ENCODE measurements at places on chromosomes 16 and 17.
A peak's percentile ranks its signal among the peaks of the same experiment; 100 is the strongest.

- DNase-seq: no peak
Observed at GRCh38 chr17:17711641-17712162, 30.4 kb downstream of the RAI1 start.

- peak; percentile 74 for DNase-seq
Observed at GRCh38 chr17:76772842-76773525, 35.1 kb downstream of the MFSD11 start.

GRCh38 chr17:9958586-9959281 is 53.7 kb upstream of the RCVRN start:
- no peak for DNase-seq

DNA sequence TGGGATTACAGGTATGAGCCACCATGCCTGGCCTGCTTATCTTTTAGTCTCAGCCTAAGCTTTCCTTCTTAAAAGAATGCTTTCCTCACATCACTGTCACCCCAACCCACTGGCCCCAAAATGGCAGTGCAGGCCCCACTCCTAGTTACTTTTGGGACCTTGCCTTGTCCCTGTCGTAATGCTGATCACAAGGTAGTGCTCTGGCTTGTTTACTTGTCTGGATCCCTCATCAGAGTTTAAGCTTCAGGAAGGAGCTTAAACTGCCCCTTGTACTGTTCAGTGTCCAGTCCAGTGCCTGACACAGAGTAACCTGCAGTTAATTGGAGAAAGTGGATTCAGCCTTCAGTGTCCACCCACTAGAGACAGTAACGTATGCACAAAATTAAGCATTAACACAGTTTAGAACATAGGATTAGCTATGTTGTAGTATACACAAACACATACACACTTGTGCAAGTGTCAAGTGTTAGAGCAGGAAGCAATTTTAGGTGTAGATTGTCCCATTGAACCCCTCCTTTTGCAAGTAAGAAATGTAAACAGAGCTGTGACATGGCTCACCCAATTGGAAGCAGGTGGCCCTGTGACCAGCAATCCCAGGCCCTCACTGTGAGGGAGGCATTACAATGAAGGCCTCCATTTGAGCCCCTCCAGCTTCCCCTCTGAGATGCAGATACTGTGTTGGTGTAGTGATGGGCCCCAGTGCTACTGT is 44.2 kb downstream of the LDHD start:
- no peak for DNase-seq

DNA sequence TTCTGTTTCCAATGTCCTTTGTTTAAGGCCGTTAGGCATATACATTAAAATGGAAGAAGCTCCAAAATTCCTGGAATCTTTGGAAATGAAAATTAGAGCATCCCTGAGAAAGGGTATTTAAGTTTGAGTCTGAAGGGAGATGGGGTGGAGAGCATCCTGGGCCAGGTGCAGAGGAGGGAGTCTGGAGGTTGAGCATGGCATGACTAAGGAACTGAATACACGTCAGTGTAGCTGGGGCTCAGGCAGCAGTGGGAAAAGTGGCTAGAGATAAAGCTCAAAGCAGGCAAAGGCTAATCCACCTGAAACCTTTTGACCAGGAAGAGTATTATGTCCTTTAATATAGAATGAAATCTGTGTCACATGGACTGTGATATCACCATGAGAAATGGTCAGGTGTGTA is 669.0 kb upstream of the RBFOX1 start:
- no peak for DNase-seq

DNA sequence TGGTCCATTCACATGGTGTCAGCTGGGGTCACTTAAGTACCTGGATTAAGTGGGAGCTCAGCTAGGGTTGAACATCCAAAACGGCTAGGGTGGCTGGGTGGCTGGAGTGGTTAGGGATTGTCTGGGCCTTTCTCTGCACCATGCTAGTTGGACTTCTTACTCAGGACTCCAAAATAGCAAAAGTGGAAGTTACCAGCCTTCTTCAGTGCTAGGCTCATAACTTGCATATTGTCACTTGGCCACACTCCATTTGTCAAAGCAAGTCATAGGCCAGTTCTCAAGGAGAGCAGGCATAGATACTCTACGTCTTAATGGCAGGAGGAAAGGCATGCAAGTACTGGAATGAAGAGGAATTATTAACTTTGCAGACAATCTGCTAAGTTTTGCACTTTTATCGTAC is 69.7 kb downstream of the ESRP2 start:
- no peak for DNase-seq

DNA sequence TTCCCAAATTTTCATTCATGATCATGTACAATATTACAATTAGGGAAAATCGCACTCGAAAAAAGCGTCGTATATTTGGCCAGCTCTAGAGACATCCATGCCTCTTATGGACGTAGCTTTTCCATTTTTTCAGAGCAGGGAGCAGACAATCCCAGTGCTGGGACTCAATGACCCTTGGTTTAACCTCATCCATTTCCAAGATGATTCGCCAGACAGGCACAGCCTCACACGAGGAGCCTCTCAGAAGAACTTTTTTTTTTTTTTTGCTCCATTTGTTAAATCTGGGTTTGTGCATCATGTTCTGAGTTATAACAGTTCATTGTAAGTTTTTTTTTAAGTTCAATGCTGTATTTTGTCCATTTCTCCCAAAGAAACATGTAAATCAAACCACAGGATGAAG is 92.1 kb downstream of the ZDHHC7 start:
- DNase-seq: no peak

DNA sequence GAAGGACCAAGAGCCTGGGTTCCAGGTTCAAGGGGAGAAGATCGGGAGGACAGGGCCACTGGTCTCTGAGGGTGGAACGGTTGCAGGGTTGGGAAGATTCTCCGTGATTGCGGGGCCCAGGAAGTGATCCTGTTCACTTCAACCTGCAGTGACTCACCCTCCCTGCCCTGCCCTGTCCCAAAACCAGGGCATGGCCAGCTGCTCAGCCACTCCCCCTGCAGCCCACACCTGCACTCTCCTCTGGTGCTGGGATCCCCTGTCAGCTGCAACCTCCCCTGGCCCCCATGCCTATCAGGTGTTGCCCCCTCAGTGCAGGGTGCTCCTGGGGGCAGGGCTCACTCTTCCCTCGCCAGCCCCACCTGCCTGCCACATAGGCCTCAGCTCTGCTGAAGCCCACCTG is 1.1 kb downstream of the RUNDC3A start:
- no peak for DNase-seq

DNA sequence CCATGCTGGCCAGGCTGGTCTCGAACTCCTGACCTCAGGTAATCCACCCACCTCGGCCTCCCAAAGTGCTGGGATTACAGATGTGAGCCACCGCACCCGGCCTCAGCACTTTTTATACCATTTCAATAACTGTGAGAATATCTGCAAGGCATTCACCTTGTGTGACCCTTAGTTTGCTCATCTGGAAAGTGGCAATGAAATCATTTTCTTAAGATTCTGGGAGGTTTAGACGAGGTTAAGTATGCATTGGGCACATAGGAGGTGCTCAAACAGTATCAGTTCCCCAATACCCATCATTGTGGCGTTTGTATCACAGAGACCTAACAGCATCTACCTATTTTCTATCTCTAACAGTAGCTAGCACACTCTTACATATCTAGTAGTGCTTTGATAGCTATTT is 481.9 kb upstream of the ERCC4 start:
- DNase-seq: no peak

GRCh38 chr16:4246777-4247459 is 5.0 kb upstream of the SRL start:
- DNase-seq: no peak

GRCh38 chr17:20073055-20073979 is 64.2 kb downstream of the SPECC1 start:
- no peak for DNase-seq

DNA sequence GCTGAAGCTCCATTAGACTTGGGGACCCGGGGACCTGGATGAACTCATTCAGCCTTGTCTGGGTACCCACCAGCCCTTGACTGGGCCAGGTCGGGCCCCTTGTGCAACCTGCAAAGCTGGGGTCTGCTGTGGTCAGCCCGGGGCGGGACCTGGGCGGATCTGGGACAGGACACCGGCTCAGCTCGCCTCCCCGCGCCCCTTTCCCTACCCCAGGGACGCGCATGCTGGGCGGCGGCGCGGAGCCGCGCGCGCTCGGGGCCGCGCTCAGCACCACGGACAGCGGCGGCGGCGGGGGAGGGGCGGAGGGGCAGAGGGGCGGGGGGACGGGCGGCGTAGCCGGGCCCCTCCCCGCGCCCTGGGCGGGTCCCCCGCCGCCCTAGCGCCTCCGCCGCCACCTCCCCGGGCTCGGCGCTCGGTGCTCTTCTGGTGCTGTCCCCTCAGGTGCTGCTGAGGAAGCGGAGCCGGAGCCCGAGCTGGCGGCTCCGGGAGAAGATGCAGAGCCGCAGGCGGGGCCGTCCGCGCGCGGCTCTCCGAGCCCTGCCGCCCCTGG is 7.4 kb downstream of the ACD start:
- DNase-seq: no peak

DNA sequence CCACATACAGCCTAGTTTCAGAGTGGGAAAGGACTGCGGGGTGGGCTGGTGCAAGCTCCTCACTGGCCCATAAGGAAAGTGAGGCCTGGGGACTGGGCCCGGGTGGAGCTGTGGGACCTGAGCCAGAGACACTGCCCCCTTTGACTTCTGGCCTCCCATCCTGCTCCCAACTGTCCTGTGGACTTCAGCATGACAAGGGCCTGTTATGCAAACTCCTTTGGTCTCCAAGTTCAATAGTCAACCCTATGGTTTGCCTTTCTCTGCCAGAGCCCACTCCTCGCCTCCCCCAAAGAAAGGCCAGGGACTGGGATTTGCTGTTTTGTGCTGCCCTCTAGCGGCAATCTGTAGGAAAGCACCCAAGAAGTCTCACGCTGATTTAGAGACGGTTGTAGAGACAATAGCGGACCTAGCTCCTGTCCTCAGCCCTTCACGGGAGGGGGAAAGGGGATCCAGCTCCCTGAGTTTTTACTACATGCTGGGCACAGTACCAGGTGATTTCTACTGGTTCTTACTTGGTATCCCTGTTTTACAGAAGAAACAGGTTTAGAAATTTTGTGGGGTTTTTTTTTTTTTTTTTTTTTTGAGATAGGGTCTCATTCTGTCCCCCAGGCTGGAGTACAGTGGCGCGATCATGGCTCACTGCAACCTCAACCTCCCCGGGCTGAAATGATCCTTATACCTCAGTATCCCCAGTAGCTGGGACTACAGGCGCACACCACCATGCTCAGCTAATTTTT is 1.2 kb upstream of the TLCD3B start:
- DNase-seq: no peak

- DNase-seq: no peak
Observed at GRCh38 chr17:35428229-35428628, 4.1 kb downstream of the SLFN12 start.

DNA sequence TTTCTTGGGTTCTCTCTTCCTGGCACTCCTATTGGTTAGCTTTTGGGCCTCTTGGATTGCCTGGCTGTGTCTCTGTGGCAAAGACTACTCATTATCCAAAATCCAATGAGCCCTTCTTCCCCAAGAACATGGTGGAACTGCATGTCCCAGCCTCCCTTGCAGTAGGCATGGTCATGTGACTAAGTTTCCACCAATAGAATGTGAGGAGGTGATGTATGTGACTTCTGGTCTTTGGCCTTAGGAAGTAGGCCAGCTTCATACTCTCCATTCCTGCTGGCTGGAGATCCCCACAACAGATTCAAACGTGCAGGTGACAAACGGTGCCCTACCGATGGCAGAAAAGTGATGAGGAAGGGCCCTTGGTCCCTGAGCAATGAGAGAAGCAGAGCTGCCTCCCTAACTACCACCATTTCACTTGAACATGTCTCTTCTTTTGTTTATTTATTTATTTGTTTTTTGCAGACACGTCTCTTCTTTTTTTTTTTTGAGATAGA is 17.3 kb upstream of the SPN start:
- DNase-seq: no peak

- DNase-seq: peak; percentile 52
Observed at GRCh38 chr16:15434425-15435215, at the start of gene BMERB1. TSS of gene BMERB1 (plus strand) at chr16:15434588. CDS start at chr16:15434654, 66 bp downstream.

DNA sequence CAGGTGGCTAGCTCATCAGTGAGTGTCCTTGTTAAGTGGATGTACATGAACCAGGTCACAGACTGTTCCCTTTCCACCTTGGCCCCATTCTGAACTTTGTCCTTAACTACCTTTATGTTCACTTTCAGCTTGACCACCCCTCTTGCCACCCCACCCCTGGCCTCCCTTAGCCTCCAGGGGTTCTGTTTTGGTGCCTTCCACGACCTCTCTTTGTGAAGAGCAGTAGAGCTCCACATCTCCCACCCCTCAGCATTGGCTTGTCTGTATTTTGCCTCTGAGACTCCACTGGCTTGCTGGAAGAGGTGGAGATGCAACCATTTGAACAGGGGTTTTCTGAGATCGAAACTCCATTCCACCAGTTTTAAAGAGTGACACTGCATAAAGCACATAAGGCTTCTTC is 123.5 kb downstream of the RGS9 start:
- no peak for DNase-seq

- DNase-seq: no peak
Observed at GRCh38 chr17:77999413-78000173, 41.1 kb downstream of the TNRC6C start.

- peak; percentile 99 for DNase-seq
Observed at GRCh38 chr16:89395150-89396142, 94.9 kb downstream of the ANKRD11 start.

DNA sequence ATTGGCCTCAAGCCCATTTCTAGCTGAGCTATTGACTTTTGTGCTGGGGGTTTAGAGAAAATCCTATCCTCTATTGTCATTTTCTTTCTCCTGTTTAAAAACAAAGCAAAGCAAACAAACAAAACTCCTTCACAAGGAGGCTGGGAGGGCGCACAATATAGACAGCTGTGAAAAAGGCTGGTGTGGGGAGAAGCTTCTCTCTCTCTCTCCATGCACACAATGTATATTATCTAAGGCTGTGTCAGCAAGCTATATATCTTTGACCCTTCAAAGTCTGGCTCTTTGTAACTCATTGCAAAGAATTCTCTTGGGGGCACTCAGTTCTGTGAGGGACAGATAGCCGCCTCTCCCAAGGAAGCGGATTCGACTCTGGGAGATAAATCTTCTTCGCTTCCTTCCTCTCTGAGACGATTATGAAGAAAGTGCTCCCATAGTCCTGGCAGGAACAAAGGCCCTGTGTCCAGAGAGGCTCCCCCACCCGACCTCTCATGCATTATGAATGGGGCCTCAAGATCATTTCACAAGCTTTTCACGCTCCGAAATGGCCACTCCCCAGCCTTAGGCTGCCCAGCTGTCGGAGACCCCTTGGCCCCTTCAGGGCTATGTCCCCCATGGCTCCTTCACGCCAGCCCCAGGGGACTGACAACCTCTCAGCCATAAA is 33.2 kb upstream of the MEAK7 start:
- no peak for DNase-seq

- DNase-seq: no peak
Observed at GRCh38 chr17:61414141-61414935, 14.7 kb downstream of the TBX2 start.
